GM23338 (cell line): ENCODE measurements at places on chromosomes 4 and X.

DNA sequence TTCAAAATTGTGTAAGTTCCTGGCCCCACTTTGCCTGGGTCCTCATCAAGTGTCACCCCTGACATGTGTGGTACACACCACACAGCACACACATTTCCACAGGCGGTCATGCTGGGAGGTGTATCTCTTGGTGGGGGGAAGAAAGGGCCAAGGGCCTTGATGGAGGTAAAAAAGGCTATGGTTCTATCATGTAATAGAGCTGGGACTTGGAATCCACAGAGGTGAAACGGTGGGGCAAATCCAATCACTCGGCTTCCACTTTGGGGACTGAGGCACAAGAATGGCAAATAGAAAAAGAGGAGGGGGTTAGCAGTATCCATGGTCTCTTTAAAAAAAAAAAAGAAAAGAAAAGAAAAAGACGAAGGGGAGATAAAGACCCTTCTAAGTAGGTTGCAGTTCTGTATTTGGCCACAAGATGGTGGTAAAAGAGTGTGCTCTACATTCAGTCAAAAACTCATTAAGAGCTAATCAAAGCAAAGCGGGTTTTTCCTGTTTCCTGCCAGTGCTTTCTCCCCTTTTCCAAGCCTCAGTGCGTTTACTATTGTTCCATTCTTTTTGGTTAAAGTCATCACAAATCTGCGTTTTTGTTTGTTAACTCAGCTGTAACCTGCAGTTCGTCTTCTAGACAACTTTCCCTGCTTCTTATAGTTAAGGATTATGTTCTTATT lies 37.0 kb upstream of the ATP6AP2 start:
- DNase-seq: peak; percentile 87

- DNase-seq: no peak
These were observed 34.7 kb downstream of the SH3RF1 start for GRCh38 chr4:169236078-169236477.

- no peak for DNase-seq
These were observed 209.6 kb upstream of the MAGEB2 start for GRCh38 chrX:30005813-30006212.

DNA sequence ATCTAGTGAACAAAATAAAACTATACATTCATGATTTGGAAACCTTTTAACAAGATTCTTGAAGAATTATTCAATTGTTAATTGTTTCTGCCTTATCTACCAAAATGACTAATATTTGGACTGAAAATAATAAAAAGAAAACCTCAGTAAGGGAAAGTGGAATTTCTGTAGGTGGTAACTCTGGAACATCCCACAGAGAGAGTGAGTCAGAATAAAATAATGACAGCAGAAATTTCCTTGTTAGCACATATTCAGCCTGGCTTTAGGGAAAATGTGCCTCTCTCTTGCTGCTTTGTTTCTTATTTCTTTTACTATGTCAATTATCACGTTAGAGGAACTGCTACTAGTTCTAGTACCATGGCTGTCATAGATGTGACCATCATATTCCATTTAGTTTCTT lies 421.5 kb upstream of the GNPDA2 start:
- no peak for DNase-seq

DNA sequence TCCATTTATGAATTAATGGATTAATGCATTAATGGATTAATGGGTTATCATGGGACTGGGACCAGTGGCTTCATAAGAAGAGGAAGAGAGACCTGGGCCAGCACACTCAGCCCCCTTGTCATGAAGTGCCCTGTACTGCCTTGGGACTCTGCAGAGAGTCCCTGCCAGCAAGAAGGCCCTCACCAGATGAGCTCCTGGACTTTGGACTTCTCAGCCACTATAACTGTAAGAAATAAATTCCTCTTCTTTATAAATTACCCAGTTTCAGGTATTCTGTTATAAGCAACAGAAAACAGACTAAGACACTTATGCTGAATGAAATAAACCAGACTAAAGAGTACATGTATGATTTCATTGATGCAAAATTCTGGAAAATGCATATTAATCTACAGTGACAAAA lies 119.4 kb upstream of the MSX1 start:
- DNase-seq: no peak
